ENCODE measurements at places on chromosomes 13 and 19.
A peak's percentile ranks its signal among the peaks of the same experiment; 100 is the strongest.

- peak; percentile 22 for DNase-seq
Observed at GRCh38 chr19:35355791-35356460, 2.3 kb upstream of the FFAR3 start.

DNA sequence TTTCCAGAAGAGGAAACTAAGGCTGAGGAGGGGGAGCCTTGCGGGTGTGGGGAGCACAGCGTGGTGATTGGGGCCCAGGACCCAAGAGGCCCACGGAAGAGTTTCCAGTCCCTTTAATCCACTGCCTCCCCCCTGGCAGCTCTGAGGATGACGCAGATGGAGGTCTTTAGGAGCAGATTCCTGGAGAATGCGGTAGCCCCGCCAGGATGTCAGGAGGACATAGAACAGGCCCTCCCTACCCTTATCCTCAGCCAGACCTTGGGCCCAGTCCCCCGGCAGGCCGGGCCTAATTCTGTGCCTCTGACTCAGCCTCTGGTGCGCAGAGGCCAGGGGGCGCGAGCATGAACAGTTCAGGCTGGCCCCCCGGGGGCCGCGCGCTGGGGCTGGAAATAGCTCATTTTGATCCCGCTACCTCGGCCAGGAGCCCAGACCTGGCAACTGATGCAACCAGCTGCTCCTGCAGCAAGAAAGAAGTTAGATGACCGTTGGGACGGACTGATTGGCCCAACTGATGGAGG lies 461 bp upstream of the HSPB6 start:
- peak; percentile 46 for DNase-seq

- DNase-seq: no peak
Observed at GRCh38 chr13:78376033-78376432, 227.3 kb downstream of the POU4F1 start.

DNA sequence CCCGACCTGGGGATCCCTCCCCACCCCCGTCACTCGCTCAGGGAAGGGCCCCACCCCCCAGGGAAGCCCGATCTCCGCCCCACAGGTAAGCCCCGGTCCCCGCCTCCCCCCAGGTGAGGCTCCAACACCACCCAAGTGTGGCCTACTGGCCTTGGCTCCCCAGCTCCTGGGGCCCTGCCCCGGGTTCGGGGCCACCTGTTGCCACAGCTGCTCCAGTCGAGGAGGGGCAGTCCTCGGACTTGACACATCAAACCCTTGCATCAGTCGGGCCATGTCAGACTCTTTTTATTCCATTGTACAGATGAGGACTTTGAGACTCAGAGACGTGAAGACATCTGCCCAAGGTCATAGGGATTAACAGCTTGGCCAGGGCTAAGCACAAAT lies 512 bp downstream of the CC2D1A start:
- no peak for DNase-seq

DNA sequence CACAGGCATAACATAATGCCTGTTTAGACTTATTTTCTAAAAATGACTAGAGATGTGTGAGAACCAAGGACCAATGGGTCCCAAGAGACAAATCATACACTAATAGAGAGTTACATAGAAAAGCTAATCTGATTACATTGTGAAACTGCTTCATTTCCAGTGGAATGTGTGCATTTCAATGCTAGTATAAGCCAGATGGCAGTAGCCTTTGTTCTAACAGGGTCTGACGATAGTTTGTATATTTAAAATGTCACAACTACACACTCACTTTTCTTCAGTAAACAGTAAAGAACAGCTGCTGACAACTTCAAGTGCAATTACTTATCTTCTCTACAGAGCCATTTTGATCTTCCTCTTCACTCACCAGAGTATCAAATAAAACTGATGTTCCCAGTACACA lies 4.3 kb upstream of the SLITRK5 start:
- no peak for DNase-seq

DNA sequence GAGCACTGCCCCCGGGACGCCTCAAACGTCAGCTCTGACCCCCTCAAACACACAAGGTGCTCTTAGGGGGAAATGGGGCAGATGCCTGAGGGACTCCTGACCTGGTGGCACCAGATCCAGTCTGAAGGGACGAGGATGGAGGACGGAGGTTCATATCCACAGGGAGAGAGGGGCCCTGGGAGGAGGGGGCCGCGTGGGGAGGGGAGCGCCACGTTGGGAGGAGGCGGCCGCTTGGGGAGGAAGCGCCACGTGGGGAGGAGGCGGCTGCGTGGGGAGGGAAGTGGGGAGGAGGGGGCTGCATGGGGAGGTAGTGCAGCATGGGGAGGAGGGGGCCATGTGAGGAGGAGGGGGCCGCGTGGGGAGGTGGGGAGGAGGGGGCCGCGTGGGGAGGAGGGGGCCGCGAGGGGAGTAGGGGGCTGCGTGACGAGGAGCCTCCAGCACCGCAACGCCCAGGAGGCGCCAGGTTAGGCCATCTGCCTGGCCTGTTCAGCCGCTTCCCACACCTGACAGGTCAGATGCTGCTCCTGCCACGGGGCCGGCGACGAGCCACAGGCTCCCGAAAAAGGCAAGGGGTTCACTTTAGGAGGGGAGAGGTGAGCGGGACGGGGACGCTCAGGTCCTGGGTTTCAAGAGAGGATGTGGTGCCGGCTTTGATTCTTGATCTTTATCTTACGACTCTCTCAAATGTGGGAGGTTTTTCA lies 36.7 kb upstream of the C13orf46 start:
- DNase-seq: no peak

DNA sequence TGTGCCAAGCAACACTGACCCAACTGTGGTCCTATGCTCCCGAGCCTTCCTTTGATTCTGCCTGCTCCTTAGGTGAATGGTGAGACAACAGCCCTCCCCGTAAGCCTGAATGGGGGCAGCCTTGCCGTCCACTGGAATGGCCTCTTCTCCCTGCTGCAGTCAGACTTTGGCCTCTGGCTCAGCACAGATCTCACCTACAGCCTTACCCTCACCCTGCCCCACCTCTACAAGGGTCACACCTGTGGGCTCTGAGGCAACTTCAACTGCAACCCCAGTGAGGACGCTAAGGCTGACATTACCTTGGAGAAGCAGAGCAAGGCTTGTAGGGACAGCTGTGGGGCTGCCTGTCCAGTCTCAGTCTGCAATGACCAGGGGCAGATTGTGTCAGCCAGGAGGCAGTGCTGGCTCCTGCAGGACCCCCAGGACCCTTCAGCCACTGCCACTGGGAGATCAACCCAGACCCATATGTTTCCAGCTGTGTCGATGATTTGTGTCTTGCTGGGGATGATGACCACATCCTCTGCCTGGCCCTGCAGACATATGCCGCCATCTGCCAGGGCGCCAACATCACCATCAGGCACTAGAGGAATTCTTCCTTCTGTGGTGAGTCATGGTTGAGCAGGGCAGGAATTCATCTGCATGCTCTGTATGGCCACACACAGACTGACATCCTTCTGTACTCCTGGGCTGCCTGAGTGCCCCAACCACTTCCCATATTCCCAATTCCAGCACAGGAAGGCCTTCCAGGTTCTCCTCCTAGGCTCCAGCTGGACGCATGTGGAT lies 27.3 kb upstream of the FXYD3 start:
- DNase-seq: no peak
